ENCODE measurements at places on chromosomes 4 and X. TPM values are rescaled to one million over a fixed set of nuclear protein-coding genes. Genes with fewer than 3 reads are reported as not detected.

Gene CPLX1
- not detected for total RNA-seq

Gene CPXCR1
- not detected for total RNA-seq

Gene FREM3
- not detected for total RNA-seq

Gene SPON2
- total RNA-seq, result 149 TPM

Gene PASD1
- not detected for total RNA-seq

GRCh38 chr4:52106191-52106590 is 55.1 kb downstream of the SPATA18 start:
- no peak for DNase-seq

DNA sequence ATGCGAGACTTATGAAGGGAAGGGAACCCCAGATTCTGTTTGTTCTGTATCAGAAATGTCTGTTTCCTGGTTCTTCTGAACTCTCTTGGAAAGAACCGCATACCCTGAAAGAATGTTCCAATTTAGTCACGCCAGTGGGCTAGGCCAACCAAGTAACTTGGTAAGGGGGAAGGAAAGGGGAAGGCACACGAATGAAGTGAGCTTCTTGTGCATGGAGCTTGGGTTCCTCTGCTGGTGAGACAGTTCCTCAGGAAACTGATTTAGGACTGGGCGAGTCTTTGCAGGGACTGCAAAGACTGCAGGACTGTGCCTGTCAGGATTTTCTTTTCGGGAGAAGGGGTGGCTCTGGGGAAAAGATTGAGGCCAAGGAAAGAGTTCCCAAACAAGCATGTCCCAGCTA is 35.6 kb downstream of the FRMPD3 start:
- DNase-seq, result no peak

DNA sequence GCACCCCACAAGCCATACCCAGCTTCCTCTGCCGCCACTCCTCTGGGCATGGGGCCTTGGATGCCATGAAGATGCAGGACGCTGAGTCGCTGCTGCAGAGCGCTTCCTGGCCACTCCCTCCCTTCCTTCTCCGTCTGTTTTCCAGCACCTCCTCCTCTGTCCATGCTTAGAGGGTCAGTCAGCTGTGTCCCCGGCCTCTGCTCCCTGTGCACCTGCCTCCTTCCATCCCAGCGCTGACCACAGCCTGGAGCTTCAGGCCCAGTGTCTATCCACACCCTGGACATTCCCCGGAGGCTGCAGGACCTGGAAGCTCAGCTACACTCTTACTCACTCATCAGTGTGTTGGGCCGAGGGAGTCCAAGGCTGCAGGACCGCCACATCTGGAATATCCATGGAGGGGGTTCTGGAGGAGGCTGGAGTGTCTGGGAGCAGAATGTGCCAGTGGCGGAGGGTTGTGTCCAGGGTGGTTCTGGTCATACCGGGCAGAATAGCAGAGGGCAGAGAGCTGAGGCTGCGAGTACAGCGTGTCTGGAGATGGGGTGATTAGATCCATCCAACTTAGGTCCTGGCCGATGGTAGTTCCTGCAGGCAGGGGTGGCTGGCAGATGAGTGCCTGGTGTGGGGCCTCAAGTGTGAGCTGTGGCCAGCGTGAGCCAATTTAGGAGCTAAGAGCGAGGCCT is 58.6 kb upstream of the ADRA2C start:
- no peak for DNase-seq

- DNase-seq, result no peak
Measured at GRCh38 chr4:155582041-155582440, 84.6 kb upstream of the GUCY1A1 start.

DNA sequence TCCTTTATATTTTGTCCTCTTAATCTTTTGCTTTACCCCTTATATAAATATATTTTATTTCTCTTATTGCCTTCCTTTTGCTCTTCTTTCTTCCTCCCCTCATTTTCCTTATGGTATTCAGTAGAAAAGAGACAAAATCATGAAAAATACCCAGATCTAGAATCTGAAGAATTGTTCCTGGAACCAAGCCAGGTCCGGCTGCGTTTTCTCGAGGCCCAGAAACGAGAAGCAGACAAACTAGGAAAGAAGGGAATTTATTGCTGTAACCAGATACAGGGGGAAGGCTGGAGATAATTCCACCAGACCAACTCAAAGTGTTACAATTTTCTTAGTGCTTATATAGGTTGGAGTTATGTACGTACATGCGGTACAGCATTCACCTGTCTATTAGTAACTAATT is 328.7 kb downstream of the GABRG1 start:
- no peak for DNase-seq

DNA sequence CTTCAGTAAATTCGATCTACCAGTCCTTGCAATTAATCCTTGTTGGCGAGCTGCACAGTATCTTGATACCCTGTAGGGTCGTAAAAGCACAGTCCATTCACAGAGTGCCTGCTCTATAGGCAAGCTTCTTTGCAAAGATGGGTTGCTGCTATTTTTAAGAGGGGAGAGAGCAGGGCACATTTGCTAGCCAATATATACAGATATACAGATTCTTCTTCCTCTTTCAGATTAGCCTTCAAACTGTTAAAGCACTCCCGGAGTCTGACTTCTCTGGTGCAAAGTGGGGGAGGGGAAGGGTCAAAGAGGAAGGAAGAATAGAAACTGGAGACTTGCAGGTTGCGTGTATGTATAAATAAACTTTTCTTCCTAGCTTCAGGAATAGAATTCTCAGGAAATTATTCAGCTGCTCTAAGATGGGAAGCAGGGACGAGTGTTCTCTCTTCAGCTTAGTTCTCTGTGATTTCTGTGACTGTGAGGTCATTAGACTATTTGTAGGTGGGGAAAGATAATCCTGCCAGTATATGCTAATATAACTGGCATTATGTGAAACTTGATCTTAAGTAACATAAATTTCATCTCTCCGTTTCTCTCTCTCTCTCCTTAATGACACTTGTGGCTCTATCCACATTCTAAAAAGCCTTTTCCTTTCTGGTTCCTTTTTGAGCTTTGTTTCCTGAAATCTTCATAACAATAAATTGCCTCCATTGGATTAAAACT is at the start of gene CYSLTR1:
CYSLTR1 (minus strand) TSS at position 242 of the 717 bp plus-strand sequence. CDS start 53,865 bp downstream, outside the sequence.
- DNase-seq, result no peak

DNA sequence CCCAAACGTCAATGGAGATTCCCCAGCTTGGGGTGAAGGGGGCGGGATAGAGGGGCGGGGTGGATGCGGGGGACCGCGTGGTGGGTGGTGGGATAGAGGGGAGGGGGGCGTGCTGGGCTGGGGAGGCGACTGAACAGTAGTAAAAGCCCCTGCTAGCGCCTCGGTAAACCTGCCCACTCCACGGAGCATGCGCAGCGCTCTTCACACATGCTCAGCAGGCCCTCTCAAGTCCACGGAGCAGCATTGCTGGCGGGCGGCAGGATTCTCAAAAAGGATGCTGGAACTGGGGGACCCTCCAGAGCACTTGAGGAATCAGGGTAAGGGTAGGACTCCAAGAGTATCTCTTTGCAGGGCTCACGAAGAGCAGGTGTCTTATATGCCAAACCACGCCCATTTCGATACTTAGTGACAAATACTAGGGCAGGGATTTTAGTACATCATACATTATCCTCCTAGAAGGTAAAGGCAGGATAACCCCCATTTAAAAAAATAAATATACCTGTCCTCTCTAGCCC is 378 bp upstream of the RPS6KA6 start:
- no peak for DNase-seq

GRCh38 chr4:99463566-99463965 is 28.4 kb upstream of the ADH7 start:
- DNase-seq, result no peak

GRCh38 chrX:149284616-149285015 is 220.5 kb downstream of the IDS start:
- no peak for DNase-seq

Measured in osteocyte (in vitro differentiated cells).